ENCODE measurements at places on chromosomes 4 and X.
A peak's percentile ranks its signal among the peaks of the same experiment; 100 is the strongest.

DNA sequence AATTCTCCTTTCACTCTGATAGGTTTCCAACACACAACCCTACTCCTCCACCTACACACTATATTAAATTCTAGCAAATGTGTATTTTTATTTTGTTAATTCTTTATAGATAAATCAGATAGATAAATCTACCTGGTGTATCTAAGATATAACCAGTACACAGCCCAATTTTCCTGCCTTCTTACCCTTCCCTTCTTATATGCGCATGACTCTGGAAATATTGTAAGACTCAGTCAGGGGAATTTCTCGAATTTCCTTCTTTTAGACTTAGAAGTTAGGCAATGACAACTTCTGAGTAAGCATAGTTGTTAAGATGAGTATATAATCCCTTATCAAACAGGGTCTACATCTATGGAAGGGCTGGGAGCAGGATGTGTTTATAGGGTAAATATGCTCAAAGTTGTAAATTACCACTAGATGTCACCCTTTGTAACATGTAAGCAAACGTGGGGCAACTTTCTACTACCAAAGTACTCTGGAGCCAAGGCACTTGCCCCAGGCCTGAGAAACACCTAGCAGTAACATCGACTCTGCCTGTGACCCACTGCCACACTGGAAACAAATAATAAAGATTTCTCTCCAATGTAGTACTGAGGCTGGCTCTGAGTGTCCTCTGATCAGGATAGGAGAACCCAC is 444.7 kb downstream of the IQCM start:
- DNase-seq = peak; percentile 71

DNA sequence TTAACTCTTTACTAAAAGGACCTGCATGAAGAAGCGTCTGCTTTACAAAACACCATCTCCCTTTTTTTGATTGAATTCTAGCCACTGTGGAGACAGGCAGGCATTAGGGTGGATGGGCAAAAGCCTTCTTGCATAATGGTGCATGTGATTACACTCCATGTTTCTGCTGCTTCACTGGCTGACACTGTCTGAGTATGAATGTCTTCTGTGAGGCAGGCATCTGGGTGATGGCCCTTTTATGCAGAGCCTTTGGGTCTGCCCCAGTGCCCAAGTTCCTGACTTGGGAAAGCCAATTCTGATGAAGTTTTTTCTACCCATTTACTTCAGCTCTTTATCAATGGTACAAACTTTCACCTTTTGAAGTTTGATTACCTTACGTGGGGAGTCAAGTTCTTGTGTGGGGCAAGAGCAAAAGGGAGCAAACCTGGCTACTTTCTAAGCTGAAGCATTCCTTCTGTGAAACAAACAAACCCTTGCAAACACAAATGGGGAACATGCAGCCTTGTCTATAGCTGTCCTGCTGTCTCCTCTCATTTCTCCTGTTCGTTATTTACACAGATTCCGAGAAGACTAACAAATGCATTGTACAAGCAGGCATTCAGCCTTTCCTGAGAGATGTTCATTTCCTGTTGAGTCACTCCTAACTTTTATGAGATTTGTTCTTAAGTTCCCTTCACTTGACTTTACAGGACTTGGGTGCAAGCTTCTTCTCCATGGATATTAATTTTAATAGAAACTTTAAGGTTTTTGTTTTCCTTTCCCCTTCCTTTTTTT is 301.9 kb downstream of the TLL1 start:
- DNase-seq = no peak

GRCh38 chrX:94524867-94525266 is 850.9 kb downstream of the FAM133A start:
- DNase-seq = no peak

DNA sequence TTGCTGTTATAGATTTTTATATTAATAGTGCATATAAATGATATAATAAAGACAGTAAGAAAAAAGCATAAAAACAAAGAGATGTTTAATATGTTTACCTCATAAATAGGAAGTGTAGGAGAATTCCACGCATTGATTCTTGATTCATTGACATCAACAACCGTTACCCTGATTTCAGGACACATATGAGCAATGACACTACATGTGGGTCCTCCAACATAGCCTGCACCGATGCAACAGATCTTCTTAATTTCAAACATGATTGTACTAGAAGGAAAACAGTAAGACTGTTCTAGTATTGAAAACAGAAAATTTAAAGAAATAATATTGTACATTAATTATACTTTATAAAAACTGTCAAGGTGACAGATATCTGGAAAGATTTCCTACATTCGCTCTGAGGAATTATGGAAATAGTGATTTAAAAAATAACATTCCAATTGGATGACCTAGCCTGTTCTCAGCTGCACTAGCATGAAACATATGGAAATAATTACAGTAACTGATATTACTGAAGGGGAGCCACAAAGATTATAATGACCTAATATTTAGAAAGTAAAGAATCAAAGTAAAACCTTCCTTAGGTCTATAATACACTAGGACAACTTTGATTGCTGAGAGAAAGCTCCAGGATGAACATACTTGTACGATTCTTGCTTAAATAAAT is 5.9 kb downstream of the UGDH start:
- DNase-seq = no peak

- peak; percentile 24 for DNase-seq
These were observed 69.7 kb downstream of the PPP3CA start for GRCh38 chr4:101277671-101278070.

- DNase-seq = peak; percentile 83
These were observed 40.2 kb downstream of the SH3KBP1 start for GRCh38 chrX:19846995-19847790.

DNA sequence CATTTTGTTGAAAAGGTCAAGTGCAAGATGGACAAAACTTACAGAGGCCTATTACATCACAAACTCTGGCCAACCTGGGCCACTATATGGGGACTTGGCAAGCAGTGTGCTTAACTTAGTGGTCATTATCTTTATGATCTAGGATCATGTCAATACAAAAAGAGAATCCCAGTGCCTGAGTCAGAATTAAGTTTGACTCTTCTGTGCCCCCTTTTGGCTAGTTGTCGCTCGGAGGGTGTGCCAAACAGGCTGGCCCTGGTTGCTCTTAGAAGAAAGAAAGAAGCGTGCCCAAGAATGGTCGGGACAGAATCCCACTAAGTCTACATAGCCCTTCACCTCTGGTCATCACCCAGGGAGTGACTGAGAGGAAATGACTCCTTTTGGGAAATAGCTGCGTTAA is 100.1 kb downstream of the EIF4E start:
- no peak for DNase-seq

- DNase-seq = no peak
These were observed 484.2 kb downstream of the BCOR start for GRCh38 chrX:39613482-39613995.

GRCh38 chrX:140580478-140580877 is 75.6 kb upstream of the SOX3 start:
- no peak for DNase-seq

GRCh38 chr4:139175646-139176301 is 1.2 kb downstream of the ELF2 start:
- no peak for DNase-seq

GRCh38 chr4:88244816-88245579 is 39.4 kb downstream of the PPM1K start:
- DNase-seq = no peak

DNA sequence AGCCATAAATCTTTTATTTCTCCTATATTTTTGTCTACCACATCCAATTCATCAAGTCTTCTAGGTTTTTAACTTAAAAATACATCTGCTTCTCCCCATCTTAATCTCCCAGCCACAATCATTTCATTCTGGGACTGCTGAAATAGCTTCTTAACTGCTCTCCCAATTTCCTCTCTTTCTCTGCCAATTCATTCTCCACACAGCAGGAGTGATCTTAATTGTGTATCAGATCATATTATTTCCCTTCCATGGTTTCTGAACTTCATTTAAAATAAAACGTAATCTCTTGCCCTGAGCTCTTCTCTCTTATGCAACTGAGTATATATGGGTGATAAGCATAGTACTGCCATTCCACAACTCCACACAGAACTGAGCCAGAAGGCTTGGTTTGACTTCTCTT is 69.4 kb downstream of the IQCM start:
- DNase-seq = no peak
